Effector memory CD4-positive, alpha-beta T cell (primary cell): ENCODE measurements at places on chromosomes 3 and 15.

GRCh38 chr15:50168783-50169411 is 13.1 kb upstream of the SLC27A2 start:
- no peak for DNase-seq

GRCh38 chr15:89693696-89694095 is 3.1 kb downstream of the WDR93 start:
- DNase-seq: no peak

DNA sequence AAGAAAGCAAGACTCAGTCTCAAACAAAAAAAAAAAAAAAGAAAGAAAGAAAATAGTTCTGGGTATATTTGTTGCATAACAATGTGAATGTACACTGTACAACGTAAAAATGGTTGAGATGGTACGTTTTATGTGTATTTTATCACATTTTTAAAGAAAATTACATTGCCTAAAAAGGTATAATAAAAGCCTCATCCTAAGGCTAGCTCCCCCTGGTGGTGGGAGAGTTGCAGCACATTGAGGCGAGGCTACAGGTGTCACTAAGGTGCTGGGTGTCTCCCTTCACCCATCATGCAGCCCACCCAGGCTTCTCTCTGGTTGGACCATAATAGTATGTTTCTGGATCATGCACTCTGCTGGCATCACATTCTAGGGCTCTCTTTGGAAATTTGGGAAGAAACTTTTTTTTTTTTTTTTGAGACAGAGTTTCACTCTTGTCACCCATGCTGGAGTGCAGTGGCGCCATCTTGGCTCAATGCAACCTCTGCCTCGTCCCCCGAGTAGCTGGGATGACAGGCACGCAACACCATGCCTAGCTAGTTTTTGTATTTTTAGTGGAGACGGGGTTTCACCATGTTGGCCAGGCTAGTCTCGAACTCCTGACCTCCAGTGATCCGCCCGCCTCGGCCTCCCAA is 12.4 kb upstream of the RAB11A start:
- DNase-seq: peak; percentile 54

DNA sequence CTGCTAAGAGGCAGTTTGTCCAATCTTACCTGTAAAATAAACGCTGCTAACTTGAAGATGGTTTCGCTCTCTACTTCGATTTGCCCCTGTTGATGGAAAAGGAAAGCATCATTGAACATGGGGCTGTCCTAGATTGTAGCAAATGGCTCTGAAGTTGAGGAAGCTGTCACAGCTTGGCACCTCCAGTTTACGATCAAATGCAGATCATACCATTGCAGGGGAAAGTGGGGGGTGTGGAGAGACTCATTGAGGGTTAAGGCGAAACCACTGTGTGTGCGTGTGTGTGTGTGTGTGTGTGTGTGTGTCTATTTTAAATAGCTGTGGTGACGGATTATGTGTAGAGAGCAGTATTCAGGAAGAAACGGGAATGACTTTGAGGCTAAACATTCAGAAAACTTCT is 127.6 kb upstream of the LMOD3 start:
- DNase-seq: no peak

GRCh38 chr15:37625576-37625975 is 308.9 kb upstream of the TMCO5A start:
- DNase-seq: no peak

DNA sequence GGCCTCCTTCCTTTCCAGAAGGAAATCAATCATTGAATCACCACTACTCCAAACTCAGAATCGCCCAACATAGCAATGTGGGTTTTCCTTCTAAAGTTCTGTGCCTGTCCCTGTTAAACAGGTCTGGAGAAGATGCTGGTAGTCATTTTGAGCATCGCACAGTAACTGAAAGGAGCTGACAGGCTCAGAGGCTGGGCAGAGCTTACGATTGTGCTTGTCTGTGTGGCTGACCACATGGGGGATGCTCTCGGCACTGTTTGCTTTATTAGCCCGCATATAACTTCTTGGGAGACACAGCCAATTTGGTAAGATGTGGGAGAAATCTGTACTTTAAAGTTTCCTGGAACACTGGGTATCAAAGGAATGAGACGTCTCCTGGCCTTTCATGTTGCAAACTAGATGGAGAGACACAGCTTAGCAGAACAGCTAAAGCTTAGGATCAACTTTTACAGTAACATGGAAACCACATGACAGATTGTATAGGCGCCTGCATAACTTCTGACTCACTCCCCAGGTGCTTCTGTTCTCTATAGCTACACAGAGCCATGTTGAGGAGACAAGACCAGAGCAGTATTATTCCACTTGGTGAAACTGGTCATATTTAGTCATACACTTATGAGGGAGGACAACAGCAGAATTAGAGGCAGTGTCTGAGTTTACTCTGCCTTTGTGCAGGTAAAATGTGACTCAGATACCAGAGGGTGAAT is 374.1 kb downstream of the RORA start:
- DNase-seq: no peak

DNA sequence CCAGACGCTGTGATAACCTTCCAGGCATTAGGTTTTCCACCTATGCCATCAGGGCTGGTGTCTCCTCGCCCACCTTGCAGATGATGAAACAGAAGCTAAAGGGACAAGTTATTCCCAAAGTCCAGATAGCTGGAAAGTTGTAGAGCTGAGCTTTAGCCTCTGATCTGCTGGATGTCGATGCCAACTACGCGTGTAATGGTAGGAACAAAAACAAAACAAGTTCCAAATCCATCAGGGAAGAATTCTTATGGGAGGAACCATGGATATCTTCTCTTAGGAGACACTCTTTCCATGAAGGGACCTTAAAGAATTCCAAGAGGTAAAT is 28.1 kb upstream of the RHO start:
- DNase-seq: no peak

DNA sequence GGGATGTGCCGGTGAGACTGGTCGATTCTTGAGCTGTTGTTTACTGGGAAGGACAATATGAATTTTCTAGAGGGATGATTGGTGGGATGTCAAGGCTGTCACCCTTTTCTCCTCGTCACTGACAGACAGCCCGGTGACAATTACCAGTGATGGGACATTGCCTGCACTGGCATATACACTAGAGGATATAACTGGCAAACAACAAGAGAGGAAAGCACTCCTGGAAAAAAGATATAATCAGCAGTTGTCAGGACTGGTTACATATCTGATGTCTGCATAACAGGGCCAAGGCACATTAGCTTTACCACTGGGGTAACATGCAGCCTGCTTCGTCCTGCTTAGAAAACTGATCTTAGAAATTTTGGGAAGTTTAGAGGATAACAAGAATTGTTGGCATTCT is 131.1 kb downstream of the ROBO2 start:
- no peak for DNase-seq

- no peak for DNase-seq
These were observed 5.0 kb downstream of the RHO start for GRCh38 chr3:129533406-129533805.

- no peak for DNase-seq
These were observed 26.2 kb downstream of the LRRFIP2 start for GRCh38 chr3:37148208-37148607.

DNA sequence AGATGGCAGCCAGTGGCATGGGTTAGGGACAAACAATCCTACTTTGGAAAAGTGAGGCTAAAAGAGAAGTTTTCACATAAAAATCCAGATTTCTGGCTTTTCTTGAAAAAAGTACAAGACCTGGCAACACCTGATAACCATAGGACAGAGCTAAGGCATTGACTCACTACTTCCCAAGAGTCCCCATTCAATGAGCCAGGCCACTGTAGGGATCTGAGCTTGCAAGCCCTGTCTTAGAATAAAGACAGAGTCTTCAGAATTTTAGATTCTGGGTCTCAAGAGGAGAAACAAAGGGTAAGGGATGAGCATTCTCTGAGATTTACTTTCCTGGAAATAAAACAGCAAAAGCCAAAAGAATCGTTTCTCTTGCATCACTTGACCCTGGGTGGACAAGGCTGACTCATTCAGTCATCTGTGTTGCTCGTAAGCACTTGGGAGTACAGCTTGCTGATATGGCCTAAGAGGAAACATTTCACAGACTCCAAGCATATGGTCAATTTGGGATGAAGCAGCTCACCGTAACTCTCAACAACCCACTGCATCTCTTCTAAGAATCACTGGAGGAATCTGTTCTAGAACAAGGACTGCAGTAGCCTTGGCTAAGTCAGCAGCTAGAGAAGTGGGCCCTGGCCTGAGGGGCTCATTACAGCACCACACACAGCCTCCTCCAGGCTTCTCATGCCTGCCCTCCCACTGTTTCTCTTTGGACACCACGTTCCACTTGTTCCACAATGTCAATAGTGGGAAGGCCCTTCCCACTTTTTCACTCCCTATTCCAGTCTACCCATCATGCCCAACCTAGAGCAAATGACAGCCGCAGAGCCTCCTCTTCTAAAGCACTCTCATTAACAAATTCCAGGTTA is 86.2 kb downstream of the RFTN1 start:
- no peak for DNase-seq

- no peak for DNase-seq
These were observed 34.5 kb downstream of the TGFBR2 start for GRCh38 chr3:30640851-30641250.
